ENCODE measurements at places on chromosomes 6 and 20.

GRCh38 chr6:49744259-49744658 lies at the start of gene CRISP3:
CRISP3 (minus strand) TSS chr6:49744388; CDS start chr6:49744367, 21 bp downstream.
- DNase-seq, result no peak

- no peak for DNase-seq
Measured at GRCh38 chr6:78511009-78511408, 356.3 kb upstream of the IRAK1BP1 start.

GRCh38 chr6:116512111-116512559 lies 696 bp downstream of the CALHM5 start:
- no peak for DNase-seq

DNA sequence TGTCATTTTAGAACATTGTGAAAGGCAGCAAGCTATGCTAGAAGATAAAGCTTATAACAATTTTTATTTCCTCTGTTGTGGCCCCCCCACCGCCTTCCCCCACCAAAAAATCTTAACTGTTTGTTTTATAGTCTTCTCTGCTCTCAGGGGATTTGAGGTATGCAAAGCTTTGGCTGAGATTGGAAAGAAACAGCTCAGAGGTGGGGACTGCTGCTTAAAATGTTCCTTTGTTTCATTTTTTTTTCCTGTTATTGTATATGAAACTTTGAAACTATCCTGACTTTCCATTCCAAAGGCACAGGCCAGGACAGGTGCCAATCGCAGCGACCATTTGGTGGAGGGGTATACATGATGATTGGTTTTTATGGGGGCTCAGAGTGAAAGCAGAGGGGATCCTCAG lies 114.7 kb upstream of the PHACTR1 start:
- DNase-seq, result no peak

DNA sequence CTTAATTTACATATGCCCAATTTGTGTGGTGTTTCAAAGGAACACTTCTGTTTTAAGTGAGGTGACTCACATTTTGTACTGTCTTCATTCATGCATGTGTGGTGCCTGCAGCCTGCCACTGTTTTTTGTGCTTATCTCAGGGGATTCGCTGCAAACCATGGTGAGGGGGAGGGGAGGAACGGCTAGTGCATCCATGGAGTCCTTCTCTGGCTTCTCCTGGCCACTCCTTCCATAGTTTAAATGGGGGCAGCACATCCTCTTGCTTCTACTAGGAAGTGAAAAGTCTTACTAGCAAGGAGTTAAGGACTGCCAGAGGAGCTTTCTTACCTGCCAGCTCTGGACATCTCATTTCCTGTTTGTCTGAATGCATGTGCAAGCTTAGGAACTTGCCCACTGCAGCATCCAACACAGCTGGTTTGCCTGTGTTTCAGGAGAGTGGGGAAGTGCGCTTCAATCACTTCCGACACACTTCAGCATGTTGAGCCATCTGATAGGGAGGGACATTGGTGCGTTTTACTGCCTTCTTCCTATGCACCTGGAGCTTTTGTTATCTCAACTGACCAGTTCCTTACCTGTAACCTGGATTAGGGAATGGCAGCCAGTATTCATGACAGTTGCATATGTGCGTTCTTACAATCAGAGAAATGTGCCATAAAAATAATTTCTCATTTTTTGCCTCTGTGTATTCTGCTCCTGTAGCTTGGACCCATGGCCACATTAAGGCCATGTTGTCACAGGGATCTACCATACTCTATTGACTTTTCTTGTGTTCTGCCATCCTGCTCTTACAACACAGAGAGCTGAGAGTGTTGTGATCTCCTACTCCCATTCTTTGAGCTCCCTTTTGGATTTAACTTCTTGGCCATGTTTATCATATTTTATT lies 211.3 kb downstream of the ARID1B start:
- DNase-seq, result no peak

GRCh38 chr6:144588697-144589325 lies 303.7 kb downstream of the UTRN start:
- DNase-seq, result no peak

GRCh38 chr6:147204843-147205311 lies 660 bp downstream of the STXBP5 start:
- DNase-seq, result no peak

DNA sequence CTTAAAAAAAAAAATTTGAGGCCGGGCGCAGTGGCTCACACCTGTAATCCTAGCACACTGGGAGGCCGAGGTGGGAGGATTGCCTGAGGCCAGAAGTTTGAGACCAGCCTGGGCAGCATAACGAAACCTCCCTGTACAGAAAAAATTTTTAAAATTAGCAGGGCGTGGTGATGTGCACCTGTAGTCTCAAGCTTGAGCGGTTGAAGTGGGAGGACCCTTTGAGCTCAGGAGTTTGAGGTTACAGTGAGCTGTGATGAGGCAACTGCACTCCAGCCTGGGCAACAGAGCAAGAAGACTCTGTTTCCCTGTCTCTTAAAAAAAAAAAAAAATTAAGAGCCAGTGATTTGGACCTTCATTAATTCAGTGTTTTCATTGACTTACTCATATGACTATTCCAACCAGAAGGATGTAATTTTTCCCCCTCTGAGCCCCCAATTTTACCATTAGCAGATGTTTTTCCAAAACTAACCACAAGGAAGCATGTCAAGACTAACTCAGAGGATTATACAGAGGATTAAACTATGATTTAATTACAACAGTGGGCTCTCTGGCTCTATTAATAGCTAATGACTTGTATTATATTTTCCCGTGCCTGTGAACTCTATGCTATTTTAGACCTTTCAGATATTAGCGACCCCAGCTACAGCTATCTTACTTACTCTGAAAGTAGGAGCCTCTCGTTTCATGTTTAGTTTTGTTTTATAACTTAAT lies 75.1 kb downstream of the ARID1B start:
- no peak for DNase-seq

GRCh38 chr20:44288252-44288651 lies 22.8 kb downstream of the FITM2 start:
- DNase-seq, result no peak
